ENCODE measurements at places on chromosomes 3 and 15.

GRCh38 chr15:91706322-91707032 is 147.0 kb upstream of the SLCO3A1 start:
- DNase-seq = peak; percentile 77

- no peak for DNase-seq
Observed at GRCh38 chr3:8500989-8501370, 643 bp upstream of the LMCD1 start.

- no peak for DNase-seq
Observed at GRCh38 chr3:186246941-186247340, 115.1 kb downstream of the DGKG start.

GRCh38 chr3:149435996-149436885 is 38.3 kb upstream of the TM4SF4 start:
- no peak for DNase-seq

- DNase-seq = no peak
Observed at GRCh38 chr3:113585720-113586119, 53.4 kb downstream of the SIDT1 start.
